A549 treated with Mapracorat at 1 μM for 4 hours (cell line): ENCODE measurements at places on chromosomes 12 and 14. TPM values are rescaled to one million over a fixed set of nuclear protein-coding genes. Genes with fewer than 3 reads are reported as not detected.

LYZ gene
- 0.58 TPM in 1 of 5 replicates, not detected in the others for total RNA-seq

TMTC3 gene
- 8.0 to 13.9 TPM (median 11.6 TPM) in 5 replicates for total RNA-seq

OR6C76 gene
- not detected in 5 replicates for total RNA-seq

ZFHX2 gene
- total RNA-seq = 0.47 to 0.95 TPM (median 0.81 TPM) in 5 replicates

ANO2 gene
- 0.05 to 0.22 TPM (median 0.16 TPM) in 3 of 5 replicates, not detected in the others for total RNA-seq
